ENCODE measurements at places on chromosomes 2 and 18.

GRCh38 chr2:241372361-241372992, 16.4 kb downstream of the FARP2 start:
- no peak for DNase-seq

DNA sequence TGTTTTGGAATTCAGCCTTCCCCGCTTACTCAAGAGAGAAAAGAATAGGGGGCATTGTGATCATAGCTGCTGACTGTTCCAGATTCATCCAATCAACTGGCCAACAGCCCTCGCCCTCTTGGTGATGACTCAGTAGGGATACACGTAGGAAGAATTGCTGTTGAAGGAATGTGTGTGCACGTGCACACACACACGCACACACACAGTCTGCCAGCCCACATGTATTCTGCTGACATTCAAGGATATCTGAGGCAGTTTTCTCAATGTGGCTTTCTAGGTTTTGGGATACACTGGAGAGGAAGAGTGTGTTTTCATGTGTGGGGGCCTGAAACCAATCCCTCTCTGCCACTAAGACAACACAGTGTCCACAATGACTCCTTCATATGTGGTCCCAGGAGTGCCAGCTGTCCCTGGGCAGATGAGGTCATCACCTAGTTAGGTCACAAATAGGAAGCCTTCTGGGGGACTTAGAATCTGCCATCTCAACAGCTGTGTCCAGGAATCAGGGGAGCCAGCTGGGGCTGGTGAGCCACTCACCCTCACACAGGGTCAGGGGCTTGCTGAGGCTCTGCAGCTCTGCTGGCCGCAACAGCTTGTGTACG, 352.6 kb downstream of the SS18 start:
- DNase-seq, result no peak

DNA sequence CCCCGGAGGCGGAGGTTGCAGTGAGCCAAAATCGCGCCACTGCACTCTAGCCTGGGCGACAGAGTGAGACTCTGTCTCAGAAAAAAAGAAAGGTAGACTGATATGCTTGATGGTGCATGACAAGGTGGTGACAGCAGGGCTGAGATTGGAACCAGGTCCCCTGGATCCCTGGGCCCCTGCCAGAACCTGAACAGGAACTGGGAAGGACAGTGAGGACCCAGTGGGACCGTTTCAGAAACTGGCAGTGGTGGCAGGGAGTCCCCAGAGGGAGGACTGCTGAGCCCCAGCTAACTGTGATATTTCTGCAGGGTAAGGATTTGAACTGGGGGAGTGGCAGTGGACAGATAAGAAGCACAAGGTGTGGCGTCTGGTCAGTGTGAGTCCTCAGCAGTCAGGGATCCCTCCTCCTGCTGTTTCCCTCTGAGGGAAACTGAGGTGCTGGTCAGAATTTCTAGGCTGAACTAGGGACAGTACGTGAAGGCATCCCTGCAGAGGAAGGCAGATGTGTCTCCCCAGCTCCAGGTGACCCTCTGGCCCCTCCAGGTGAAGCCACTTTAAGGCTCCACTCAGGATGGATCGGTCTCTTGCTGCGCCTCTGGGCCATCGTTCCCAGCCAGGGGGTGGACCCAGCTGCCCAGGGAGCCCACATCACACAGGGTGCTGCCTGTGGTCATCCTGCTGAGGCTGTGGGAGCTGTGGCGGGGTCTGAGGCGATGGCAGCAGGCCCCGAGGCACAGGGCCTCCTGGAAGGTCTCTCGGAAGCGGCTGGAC, 5.6 kb downstream of the NMUR1 start:
- no peak for DNase-seq

DNA sequence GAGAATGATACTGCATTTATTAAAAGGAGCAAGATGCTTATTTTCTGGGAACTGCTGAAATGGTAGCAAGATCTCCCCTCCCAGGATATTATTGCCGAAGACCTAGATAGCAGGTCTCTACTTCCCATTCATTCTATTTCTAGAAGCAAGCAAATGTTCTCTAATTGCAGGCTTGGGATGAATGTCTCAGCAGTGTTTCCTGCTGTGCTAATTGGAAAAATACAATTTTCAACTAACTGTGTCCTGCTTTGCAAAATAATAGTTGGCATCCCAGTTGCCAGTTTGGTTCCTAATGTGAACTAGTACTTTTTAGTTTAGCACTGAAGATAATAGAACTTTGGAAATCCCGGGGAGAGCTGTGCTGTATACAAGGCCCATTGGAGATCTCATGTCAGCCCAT, 26.1 kb downstream of the SLC20A1 start:
- DNase-seq, result no peak

- DNase-seq, result peak; percentile 93
These were observed 153.7 kb downstream of the TGIF1 start for GRCh38 chr18:3603421-3604234.

- DNase-seq, result no peak
These were observed 180.1 kb downstream of the MGAT5 start for GRCh38 chr2:134433979-134434378.

DNA sequence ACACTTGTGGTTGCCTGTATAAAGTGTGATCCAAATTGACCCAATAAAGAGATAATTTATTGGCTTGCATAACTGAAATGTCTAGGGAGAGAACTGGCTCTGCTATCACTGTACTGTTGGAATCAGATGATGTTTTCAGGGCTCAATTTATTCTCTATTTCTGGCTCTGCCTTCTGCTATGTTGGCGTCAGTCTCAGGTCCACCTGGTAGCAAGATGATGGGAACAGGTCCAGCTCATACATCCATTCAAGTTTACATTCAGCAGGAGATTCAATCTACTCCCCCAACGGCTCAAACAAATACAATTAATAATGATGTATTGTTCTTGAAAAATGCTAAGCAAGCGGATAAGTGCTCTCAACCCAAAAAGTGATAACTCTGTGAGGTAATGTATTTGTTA, 297.7 kb upstream of the SYT4 start:
- DNase-seq, result no peak

DNA sequence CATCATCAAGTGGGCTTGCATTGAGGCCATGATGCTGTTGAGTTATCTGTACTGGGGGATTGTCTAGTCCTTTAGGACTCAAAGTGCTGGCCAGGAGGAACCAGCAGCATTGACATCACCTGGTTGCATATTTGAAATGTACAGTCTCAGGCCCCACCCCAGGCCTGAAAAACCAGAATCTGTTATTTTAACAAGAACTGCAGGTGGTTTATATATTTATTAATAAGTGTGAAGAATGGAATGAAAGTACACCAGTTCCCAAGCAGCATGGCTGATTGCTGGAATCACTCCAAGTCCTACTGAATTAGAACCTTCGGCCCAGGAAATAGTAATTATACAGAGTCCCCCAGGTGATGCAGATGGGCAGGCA, 2.8 kb downstream of the IL1F10 start:
- DNase-seq, result peak; percentile 11

DNA sequence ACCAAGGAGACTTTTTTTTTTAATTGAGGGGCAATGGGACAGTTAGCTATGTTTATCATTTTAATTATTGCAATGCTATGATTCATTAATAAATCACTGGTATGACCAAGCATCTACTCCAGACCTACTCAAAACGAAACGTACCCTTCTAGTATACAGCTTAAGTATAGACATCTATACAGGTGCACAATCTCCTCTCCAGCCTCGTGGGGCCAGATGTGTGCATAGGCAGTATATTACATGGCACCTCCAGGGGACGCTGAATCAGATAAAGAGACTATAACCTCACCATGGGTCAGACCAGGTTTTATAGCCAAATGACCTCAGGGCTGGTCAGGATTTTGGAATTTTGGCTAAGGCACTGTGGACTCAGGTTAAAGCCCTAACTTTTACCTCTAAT, 86.6 kb downstream of the SS18 start:
- no peak for DNase-seq

GRCh38 chr2:158932131-158932645, 36.3 kb upstream of the TANC1 start:
- DNase-seq, result no peak

DNA sequence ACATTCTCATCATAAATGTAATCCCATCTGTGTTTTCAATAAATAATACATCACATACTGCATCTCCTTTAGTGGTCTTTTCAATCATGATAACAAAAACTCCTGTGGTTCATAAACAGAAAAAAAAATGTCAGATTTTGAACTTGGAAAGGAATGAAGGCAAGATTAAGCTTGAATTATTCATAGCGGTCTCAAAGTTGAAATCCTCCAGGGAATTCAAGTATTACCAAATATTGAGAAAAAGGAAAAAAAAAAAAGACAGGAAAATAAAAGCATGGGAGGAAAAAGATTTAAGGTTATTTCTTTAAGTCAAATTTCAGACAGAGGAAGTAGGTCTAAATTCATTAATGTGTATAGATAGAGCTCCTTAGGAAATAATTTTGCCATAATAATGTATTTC, 92.1 kb downstream of the COLEC12 start:
- DNase-seq, result peak; percentile 27

GRCh38 chr18:37392648-37393047, 172.9 kb downstream of the CELF4 start:
- DNase-seq, result no peak

DNA sequence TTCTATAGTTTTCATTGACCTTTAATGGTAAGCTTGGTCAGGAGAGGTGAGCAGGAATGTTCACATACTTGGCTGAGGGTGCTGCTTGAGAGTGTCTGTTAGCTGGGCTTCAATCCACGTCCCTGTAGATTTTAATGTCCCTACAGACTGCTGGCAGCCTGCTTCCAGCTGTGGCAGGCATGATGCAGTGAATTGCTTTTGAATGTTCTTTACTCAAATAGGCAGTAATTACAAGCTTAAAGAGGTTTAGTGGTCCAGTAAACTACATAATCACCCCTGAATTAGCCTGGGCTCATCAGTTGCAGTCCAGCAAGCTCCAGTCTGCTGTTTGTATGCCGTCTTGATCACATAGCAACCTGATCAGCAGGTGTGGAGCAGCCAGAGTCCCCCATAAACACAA, 102.1 kb downstream of the MEIS1 start:
- no peak for DNase-seq

GRCh38 chr2:116167107-116167506, 1647.4 kb upstream of the DDX18 start:
- DNase-seq, result no peak

GRCh38 chr2:85890522-85891176, 1.9 kb upstream of the ST3GAL5 start:
- peak; percentile 69 for DNase-seq

DNA sequence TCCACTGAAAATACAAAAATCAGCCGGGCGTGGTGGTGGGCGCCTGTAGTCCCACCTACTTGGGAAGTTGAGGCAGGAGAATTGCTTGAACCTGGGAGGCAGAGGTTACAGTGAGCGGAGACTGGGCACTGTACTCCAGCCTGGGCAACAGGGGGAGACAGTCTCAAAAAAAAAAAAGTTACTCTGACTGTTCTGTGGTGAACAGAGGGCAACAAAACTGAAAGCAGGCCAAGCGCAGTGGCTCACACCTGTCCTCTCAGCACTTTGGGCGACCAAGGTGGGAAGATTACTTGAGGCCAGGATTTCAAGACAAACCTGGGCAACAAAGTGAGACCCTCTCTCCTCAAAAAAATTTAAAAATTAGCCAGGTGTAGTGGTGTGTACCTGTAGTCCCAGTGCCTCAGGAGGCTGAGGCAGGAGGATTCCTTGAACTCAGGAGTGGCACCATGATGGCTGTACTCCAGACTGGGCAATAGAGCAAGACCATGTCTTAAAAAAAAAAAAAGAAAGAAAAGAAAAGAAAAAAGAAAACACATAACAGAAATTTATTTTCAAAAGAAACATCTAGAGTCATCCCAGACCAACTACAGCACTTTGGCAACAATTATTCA, 13.6 kb upstream of the RTN4 start:
- no peak for DNase-seq

DNA sequence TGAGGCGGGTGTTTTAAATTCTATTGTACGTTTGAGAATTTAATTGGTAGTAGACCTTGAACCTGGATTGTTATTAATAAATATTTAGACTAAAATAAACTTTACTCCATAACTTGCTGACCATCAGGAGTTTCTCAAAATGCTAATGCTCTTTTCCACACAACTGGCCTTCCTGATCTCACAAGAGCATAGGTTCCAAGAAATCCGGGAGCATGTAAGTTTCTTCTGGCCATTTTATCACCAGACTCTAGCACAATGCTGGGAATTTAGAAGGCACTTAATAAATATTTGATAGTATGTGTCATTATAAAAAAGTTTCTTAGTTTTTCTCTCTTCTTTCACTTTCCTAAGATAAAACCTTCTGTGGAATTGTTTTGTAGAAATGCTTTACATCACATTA, 2047.1 kb downstream of the SUCLG1 start:
- DNase-seq, result peak; percentile 41

DNA sequence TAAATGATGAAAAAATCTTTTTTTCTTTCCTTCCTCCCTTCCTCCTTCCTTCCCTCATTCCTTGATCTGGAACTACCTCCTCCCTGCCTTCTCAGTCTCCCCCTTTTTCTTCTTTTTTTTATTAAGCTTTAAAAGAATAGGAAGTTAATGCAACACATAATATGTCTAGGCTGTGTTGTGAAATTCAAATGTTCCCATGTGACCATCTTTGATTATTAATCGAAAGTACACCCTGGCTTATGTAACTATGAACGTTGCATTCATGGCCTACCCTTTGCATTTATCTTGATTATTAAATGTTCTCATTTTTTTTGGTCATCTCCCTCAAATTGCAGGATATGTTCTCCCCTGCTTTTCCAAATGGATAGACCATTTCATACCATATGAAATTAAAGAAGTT, 376.0 kb downstream of the DSEL start:
- no peak for DNase-seq

GRCh38 chr2:102401456-102401855, 21.5 kb upstream of the IL18RAP start:
- no peak for DNase-seq

- no peak for DNase-seq
These were observed 349.7 kb downstream of the ZEB2 start for GRCh38 chr2:144170179-144170578.

- no peak for DNase-seq
These were observed 506.6 kb downstream of the NR4A2 start for GRCh38 chr2:155825876-155826275.

- no peak for DNase-seq
These were observed 6.5 kb upstream of the AFF3 start for GRCh38 chr2:100148883-100149282.

- DNase-seq, result no peak
These were observed 85.9 kb downstream of the FEZ2 start for GRCh38 chr2:36511858-36512603.

- peak; percentile 35 for DNase-seq
These were observed 26.9 kb downstream of the MAIP1 start for GRCh38 chr2:199982126-199982843.

- no peak for DNase-seq
These were observed 404.8 kb downstream of the TXNL1 start for GRCh38 chr18:56233595-56233994.

All from umbilical cord (tissue), 2 donors.